Suppressor macrophage (primary cell): ENCODE measurements at places on chromosomes 11 and 22.

GRCh38 chr22:46748908-46749675 is 11.0 kb upstream of the CERK start:
- DNase-seq = peak; percentile 73

DNA sequence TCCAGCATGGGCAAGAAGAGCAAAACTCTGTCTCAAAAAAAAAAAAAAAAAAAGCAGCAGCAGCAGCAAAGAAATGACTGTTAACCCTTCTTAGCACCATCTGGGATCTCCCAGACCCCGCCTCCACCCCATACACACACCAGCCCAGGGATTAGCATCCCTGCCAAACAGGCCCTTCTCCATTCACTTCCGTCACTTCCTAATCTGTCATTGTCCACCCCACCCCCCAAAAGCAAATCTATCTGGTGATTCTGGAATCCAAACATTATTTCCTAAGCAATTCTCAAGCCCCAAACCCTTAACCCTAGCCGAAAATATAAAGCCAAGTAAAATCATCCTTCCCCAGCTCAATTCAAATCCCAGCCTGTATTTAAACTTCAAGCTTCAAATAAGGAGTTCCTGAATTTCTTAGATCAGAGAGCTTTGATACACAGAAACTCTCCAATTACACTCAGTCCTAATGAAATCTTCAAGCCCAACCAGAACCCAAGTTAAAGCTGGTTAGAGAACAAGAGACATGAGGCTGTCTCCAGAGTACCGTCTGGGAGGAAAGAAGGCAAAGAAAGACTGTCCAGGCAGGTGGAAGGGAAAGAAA is 6.0 kb upstream of the AHNAK start:
- DNase-seq = no peak

GRCh38 chr11:15346907-15347306 is 232.2 kb downstream of the INSC start:
- DNase-seq = no peak

DNA sequence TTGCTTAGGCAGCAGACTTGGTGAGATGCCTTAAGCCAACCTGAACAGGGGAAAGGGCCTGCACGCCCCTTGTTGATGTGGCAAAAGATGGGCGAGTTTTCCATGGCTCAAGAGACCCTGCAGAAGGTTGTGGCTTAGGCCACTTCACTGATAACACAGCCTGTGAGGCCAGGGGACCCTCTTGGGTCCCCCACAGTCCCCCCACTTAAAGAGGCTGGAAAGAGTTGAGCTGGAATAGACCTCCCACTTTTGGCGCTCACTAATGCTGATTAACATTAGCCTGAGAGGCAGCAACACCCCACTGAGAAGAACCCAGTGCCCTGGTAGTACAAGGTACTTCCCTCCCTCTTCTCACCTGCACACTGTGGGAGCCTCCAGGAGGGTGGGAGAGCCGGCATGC is 107.5 kb downstream of the TRIM29 start:
- no peak for DNase-seq

GRCh38 chr11:124839128-124839971 is 25.9 kb upstream of the ROBO3 start:
- DNase-seq = no peak

DNA sequence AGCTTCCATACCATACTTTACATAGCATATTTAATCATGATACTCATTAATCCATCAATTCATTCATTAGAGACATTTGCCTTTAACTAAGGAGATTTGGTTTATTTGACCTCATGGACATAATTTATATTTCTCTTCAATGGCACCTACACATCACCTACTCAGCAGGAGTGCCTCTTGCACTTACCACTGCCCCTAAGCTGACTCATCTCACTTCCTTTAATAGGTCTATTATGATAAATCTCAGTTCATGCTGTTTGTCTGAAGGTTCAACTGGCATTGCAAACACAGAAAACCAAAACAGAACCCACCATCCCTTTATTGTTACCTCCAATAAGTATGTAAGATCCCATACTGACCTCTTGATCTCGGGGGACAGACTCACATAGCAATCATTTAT is 186.7 kb downstream of the LUZP2 start:
- DNase-seq = no peak

- DNase-seq = no peak
Measured at GRCh38 chr11:102626676-102627075, 1.5 kb upstream of the MMP20 start.

GRCh38 chr11:22930816-22931594 is 70.7 kb upstream of the CCDC179 start:
- no peak for DNase-seq

GRCh38 chr11:6572215-6572614 is 31.2 kb downstream of the RRP8 start:
- DNase-seq = no peak

DNA sequence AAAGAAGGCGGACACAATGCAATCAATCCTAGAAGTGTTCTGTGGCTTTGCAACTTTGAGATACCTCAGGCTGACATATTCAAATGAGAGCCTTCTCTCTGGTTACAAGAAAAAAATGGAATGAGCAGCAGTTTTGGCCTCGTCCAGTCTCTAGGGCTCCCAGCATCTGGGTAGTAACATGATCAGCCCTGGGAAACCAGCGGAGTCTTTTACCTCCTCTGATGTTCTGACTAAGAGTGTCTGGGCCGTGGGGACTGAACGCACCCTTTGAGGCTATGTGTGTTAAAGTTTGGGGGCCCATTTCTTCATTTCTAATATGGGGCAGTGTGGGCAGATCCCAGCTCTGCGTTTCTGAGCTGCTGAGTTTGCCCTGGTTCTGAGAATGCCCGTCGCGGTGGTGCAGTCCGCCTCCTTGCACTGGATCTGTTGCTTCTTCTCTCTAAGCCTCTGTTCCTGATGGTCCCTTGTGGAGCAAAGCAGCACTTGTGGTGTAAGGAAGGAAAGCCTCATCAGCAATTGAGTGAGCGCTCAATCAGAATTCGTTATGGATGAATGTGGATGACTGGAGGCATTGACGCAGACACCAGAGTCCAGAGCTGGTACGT is 8.1 kb downstream of the PARVB start:
- no peak for DNase-seq

DNA sequence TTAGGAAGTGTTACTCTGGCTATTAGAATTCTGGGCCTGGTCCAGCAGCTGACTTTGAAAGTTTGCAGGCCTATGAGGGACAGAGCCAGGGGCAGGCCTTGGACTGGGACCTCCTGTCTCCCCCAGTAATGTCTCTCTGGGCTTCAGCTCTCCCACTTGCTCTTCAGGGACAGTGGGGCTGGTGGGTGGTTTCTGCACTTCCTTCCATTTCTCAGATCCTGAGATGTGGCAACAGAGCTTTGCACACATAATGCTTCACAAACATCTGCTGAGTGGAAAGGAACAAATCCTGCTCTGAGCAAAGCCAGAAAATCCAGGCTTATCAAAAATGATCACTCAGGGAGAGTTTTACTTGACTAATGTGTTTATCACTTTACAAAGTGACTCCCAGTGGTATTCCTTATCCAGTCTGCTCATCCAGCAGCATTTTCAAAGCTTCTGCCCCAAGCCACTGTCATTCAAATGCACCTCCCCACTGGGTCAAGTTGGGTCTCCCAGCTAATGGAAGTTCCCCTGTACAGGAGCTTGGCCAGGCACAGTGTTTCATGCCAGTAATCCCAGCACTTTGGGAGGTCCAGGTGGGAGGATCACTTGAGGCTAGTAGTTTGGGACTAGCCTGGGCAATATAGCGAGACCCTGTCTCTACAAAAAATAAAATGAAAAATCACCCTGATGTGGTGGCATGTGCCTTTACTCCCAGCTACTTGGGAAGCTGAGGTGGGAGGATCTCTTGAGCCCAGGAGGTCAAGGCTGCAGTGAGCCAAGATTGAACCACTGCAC is 13.5 kb upstream of the OSBP2 start:
- DNase-seq = peak; percentile 82

DNA sequence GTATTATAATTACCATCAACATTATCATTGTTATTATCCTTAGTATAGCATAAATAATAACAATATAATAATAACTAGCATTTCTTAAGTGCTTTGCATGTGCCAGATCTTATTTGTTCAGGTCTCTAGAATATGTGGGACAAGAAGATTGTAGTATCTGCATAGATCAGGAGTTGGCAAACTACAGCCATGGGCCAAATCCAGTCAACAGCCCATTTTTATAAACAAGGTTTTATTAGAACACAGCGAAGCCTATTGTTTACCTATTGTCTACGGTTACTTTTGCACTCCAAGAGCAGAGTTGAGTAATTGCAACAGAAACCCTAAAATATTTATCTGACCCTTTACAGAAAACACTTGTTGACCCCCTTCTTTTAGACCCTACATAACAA is 81.4 kb downstream of the SLC1A2 start:
- no peak for DNase-seq
